A549 treated with ZK216348 at 1 μM for 4 hours (cell line): ENCODE measurements at places on chromosomes 2 and 18. TPM values are rescaled to one million over a fixed set of nuclear protein-coding genes. Genes with fewer than 3 reads are reported as not detected.

Gene ST6GAL2
- total RNA-seq = 11.4 to 21.9 TPM (median 19.2 TPM) in 5 replicates

Gene CTAGE1
- not detected in 5 replicates for total RNA-seq

Gene STPG4
- not detected in 5 replicates for total RNA-seq

Gene POTEE
- 0.04 to 0.08 TPM (median 0.06 TPM) in 4 of 5 replicates, not detected in the other for total RNA-seq

Gene MPP4
- 0.06 to 0.13 TPM (median 0.10 TPM) in 3 of 5 replicates, not detected in the others for total RNA-seq

Gene C1QL2
- 0.15 to 0.28 TPM (median 0.20 TPM) in 4 of 5 replicates, not detected in the other for total RNA-seq

Gene LCT
- 0.04 to 0.06 TPM in 2 of 5 replicates, not detected in the others for total RNA-seq

Gene TSPYL6
- total RNA-seq = not detected in 5 replicates

Gene SPDYA
- total RNA-seq = 0.14 to 0.33 TPM (median 0.27 TPM) in 4 of 5 replicates, not detected in the other

Gene NGEF
- total RNA-seq = 12.8 to 20.8 TPM (median 17.1 TPM) in 5 replicates

Gene UPP2
- not detected in 5 replicates for total RNA-seq

Gene CD8A
- total RNA-seq = 0.20 to 0.42 TPM (median 0.28 TPM) in 5 replicates

Gene TWIST2
- 8.6 to 20.8 TPM (median 18.4 TPM) in 5 replicates for total RNA-seq
